ENCODE measurements at places on chromosomes 16 and 17. TPM values are rescaled to one million over a fixed set of nuclear protein-coding genes. Genes with fewer than 3 reads are reported as not detected.

Gene PRR29
- polyA plus RNA-seq: 6.0 TPM

Gene SLX4
- polyA plus RNA-seq: 0.46 TPM

Gene ATP2A1
- polyA plus RNA-seq: not detected

Gene RSKR
- 0.78 TPM for polyA plus RNA-seq

Gene CD19
- polyA plus RNA-seq: not detected

Gene VMO1
- polyA plus RNA-seq: not detected

Gene NAE1
- 89.1 TPM for polyA plus RNA-seq

Gene MT1M
- polyA plus RNA-seq: not detected

Gene GNG13
- not detected for polyA plus RNA-seq

Gene HELZ
- 57.9 TPM for polyA plus RNA-seq

Gene TP53TG3D
- not detected for polyA plus RNA-seq

Gene PRDM7
- not detected for polyA plus RNA-seq

Gene NHERF1
- polyA plus RNA-seq: 453 TPM

Gene ELMO3
- not detected for polyA plus RNA-seq

Gene IL32
- 6,021 TPM for polyA plus RNA-seq

Gene KRTAP4-12
- polyA plus RNA-seq: not detected

All from CD4-positive, CD25-positive, alpha-beta regulatory T cell (primary cell).